Stimulated activated CD4-positive, alpha-beta T cell treated with anti-CD3 and anti-CD28 coated beads, Interleukin-1b, Interleukin-23, amount 100 ng/mL, for 4 hours (primary cell): ENCODE measurements at places on chromosomes 4 and X.

- DNase-seq = no peak
Measured at GRCh38 chr4:146462251-146462650, 59.5 kb downstream of the SLC10A7 start.

GRCh38 chrX:153411255-153411987, at the start of gene ZFP92:
ZFP92 (plus strand) TSS chrX:153411472; CDS start chrX:153418323, 6,851 bp downstream.
- DNase-seq = peak; percentile 41

- DNase-seq = no peak
Measured at GRCh38 chr4:86775061-86775460, 74.1 kb downstream of the SLC10A6 start.

DNA sequence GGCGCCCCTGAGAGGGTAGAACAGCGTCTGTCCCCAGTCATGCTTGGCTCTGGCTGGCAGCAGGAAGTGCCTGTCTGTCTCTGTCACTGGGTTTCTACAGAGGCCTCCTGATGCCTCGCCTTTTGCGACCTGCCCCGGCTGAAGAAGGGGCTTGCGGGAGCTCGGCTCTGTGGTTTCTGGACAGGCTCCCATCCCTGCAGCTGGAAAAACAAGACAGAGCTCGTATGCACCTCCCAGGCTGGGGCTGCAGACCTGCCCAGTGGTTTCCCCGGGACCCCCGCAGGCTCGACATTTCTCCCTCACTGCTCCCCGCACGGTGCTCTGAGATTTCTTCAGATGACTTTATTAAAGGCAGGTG, 57.0 kb upstream of the SORCS2 start:
- no peak for DNase-seq

- no peak for DNase-seq
Measured at GRCh38 chr4:8391972-8392371, 48.6 kb downstream of the ACOX3 start.

DNA sequence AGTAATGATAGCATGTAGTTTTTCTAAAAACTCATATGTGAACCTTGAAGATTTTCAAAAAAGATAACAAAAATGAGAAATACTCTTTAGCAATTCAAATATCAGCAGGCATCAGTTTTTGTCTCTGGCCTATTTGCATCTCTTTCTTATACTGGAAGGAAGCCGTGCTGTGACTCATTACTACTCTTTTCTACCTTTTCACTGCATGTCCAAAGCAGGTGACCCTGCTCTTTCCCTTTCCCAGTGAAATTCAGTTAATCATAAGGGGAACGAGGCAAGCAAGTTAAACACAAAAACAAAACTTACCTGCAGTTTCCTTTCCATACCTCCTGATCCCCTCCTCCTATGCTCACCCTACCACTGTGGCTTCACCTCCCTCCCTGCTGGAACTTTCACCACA, 9.3 kb downstream of the SPATA4 start:
- no peak for DNase-seq

DNA sequence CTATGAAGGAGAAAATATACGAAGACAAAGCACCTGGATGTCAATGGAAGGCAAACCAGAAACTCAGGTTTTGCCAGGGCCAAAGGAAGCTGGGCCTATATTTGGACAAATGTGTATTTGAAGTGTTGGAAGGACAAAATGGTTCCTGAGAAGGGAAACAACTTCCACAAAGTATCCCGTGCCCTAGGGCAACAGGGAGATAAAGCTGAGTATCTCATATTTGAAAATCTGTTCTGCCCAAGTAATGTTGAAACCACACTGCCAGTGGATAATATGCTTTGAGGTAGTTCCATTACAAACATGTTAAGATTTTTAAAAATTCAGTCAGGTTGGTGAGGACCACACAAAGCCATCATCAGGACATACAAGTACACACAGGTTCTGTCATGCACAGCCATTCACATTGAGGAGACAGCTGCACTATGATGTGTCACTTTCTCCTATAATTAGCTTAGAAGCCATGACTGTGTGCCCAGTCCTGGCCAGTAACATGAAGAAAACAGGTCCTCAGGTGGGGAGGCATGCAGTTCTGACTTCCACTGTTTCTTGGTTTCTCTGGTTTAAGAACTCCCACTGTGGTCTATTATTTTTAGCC, 116.4 kb downstream of the PWWP3B start:
- DNase-seq = no peak

DNA sequence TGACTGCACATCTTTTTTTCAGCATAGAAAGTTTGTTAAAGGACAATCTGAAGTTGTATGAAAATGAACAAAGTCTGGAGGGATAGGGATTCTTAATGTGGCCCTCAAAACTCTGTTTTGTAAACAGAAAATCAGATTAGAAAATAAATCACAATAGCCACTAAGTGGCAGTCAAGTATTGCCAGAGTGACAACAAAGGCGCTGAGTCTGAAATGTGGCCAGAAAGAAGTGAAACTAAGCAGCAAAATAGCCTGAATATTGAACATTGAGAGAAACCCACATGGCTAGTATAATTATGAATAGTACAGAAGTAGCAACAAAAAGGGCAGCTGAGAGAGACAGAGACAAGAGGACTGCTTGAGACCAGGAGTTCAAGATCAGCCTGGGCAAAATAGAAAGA, 81.1 kb upstream of the CT45A1 start:
- DNase-seq = no peak

DNA sequence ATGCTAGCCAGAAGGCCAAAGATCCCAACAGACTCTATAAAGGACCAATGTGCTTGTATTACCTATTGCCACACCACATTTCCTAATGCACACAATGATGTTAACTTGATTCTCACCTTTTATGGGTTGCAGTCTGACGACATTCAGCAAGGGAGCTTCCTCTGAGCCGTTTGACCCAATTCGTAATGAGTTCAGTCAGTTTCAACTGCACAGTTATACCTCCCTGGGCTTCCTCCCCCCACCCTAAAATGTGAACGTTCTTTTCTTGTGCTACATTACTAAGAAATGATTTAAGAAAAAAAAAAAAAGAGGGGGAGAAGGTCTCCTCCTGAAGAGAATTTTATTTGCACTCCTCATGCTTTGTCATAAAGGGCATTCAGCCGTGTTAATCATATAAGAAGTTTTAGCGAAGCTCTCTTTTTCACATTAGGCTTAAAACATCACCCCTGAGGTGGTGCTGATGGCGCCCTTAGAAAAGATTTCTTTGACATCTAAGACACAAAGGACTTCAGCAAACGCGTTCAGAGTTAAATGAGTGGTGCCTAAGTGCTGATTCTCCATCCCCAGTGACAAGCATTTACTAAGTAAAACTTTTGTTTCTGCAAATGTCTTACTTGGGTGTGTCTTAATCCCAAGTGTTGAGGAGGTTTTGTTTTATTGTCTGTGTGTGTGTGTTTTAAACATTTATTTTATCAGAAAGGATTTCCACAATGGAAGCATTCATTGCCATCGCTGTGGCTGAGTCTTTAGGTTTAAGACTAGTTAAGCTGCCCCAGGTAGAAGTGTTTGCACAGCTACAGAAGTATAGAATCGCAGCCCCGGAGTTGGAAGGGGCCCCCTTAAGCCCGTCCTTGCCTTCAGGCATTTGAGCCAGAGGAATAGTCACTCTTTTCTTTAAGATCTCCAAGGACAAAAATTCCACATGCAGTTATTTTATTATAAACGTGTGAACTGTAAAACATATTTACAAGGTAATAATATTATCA, 15.2 kb upstream of the GPC3 start:
- DNase-seq = no peak

DNA sequence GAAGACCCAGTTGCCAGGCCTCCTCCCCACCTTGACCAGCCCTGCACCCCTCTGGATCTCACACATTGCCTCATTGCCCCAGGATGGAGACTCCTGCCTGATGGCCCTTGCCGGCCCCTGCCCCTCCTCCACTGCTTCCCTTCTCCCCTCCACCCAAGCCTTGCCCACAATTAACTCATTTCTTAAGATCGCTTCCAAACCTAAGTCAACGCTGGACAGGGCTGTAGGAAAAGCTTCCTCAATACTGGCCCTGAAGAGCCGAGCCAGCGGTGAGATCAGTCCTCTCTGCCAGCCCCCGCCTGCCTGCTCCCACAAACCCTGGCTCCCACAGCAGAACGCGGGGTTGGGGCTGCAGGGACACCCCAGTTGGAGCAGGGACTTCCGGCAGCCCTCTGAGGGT, 7.5 kb upstream of the HAUS7 start:
- no peak for DNase-seq

DNA sequence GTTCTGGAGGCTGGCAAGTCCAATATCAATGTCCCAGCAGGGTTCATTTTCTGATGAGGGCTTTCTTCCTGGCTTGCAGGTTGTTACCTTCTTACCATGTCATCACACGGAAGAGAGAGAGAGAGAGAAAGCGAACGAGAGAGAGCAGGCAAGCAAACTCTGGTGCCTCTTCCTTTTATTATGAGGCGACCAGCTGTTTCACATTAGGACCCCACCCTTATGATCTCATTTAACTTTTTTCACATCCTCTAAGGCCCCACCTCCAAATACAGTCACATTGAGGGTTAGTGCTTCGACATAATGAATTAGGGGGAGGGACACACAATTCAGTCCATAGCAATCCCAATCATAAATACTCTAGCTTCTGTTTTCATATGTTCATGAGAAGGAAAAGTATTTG, 10.6 kb upstream of the GPR174 start:
- DNase-seq = no peak

DNA sequence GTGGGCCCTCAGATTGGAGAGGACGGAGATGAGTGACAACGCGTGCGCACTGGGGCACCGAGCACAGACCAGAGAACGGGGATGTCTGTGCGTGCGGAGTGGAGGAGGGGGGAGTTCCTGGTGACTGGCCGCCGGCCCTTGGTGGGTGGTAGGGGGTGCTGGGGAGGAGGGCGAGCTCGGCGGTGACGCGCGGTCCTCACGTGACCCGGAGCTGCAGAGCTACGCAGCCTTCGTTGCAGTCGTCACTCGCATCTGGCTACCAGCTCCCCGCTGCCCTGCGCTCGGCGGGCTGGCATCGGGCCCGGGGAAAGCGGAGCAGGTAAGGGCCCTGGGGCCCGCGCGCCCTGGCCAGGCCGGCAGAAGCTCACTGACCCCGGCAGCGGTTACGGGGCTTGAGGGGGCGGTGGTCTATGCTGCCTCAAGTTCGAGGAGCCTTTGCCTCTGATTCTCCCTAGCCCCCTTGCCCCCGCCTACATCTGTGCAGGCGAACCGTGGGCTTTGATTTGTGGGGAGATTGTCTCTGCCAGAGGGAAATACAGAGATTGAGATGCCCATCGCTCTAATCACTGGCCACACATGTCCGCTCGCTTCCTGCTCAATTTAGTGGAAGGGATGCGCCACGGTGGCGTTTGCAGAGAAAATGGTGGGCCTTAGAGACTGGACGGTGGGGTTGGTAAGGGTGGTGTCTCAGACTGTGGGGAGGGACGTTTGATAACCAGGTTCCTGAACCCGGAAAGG, at the start of gene ARMCX4:
Gene ARMCX4, plus strand, starts transcription at position 245 of the 738 bp plus-strand sequence. CDS start 3,134 bp downstream, outside the sequence.
- peak; percentile 30 for DNase-seq

DNA sequence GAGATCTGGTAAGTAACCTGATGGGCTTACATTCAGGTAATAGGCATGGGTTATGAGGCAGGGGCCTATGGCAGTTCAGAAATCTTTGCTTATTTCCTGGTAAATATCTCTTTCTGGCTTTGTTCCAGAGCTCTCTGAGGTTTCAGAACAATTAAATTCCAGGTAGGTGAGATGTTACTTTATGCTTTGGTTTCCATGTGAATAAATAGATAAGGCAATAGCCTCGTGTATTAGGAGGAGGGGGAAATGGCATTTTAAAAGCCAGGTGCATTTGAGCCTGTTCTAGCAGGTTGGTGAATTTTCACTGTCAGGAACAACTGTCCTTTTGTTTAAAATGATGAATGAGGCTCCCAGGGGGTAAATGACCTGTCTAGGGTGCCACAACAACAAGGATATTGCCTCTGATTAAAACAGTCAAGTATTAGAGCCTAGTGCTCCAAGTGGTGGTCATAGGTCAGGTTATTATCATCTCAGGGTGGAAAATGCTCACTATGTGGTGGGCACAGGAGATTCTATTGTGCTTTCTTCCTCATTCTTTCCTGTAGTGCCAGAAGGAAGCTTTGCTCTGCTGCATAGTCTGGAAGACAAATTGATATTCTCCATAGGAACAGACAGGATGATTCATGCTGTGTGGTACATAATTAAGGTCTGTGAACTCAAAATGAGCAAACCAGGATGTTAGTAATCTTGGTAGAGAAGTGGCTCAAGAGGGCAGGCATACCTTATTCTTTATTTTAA, 296.2 kb downstream of the INPP4B start:
- DNase-seq = no peak

DNA sequence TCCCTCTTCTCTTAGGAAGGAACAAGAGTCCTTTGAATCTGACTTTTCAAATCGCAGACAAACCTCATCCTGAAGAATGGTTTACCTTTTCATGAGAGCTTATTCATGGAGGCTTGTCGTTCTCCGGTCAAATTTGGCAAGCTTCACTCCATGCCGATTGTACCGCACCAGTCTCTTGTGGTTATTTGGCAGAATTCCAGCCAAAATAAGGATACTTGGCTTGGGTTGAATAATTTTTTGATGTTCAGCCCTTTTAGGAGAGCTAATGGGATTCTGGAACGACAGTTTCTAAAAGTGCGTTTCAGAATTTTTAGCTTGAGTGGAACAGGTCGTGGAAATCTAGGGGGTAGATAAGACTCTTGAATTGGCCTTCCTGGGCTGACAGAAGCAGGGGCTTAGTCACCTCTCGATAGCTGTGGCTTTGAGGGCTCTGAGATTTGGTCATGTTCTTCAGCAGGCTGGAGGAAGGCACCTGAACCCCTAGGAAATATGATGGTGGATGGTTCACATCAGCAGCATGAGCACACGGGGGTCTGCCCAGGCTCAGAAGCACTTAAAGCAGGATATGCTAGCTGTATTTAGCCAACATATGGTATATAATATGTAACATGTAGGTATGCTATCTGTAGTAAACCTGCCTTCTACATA, 1.5 kb downstream of the KLHL2 start:
- DNase-seq = no peak

DNA sequence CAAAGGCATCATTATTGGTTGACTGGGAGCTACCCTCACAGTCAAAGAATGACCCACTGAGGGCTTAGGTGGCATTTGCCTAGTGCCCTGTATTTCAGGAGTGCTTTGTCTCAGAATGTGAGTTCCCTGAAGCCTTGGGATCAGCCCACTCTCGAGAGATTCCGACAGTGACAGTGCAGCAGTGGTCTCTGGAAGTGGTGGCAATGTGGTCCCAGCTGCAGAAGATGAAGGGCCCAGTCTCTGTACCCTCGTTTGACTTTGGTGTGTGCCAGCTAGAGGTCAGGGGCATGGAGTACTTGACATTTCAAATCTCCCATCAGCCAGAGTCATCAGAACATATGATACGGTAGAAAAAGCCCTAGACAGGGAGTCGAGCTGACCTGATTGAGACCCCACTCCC, 153.7 kb downstream of the EFNB1 start:
- no peak for DNase-seq
